COLO829 (cell line): ENCODE measurements at places on chromosomes 5 and 9.

DNA sequence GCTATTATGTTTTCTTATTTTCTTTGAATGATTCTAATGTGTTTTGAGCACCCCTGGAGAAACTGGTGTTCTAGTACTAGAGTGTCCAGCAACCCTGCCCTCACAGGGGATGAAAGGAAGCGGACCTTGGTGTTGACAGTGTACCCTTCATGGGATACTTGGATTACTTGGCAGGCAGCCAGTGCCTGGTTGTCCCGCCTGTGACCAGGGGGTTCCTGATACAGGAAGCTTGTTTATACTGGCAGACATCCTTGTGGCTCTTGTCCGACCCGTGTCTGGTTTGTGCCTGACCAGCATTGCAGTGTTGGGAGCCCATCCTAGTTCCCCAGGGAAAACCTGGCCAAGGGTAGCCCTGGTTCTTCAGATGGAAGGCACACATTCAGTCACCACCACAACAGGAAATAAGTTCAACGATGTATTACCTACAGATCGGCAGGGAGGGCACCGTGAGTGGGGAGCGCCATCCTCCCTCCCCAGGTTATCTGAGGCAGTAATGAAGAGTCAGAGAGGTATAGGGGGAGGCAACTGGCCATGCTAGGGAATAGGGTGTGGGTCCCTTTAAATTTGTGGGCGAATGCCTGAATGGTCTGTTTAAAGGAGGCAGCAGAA, 47.3 kb downstream of the CACNA1B start:
- DNase-seq: no peak

- DNase-seq: no peak
Observed at GRCh38 chr9:113603048-113603375, 139.5 kb downstream of the RGS3 start.

DNA sequence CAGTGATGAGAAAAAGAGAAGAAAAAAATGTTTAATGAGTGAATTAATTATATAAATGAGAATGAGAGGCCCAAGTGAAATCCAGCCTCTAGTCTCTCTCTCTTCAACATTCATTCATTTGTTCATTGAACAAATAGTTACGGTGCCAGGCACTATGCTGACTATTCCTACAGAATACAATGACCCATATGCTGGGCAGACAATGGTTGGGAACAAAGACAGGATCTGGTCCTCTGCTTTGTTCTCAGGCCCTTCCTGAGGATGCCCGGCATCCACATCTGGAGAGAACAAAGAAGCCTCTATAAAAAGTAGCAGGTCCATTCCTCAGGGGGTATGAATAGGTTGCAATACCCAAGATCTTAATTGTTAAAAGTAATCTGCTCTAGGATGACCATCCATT, 6.9 kb downstream of the ADAM19 start:
- no peak for DNase-seq

DNA sequence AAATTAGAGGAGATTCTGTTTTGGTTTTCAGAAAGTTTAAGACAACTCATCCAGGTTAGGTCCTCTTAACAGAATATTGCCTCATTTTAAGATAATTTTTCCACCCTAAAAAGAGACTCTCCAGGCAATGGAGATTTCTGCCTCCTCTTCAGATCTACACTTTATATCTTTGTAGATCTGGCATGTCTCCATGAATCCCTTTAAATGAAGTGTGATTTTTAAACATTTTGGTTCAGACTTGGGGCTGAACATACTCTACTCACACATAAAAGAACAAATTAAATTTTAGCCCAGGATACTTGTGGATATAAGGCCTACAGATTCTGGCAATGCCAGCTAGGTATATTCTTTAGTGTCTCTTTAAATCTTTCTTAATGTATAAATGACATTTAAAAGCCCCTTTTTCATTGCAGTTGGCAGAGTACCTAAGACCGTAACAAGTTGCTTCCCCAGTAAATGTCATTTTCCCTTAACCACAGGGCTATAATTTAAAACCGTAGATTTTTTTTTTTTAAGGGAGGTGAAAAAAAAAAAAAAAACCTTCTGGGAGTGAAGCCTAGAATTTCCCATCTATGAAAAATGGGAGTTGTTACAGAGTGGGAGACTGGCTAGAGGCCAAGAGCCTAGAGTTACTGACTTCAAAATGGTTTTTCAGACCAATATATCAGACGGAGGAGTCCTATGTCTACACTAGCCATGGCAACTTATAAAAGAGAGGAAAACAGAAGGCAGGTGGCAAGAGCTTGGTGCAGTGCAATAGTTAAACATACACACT, 207.8 kb upstream of the TARS1 start:
- DNase-seq: no peak

DNA sequence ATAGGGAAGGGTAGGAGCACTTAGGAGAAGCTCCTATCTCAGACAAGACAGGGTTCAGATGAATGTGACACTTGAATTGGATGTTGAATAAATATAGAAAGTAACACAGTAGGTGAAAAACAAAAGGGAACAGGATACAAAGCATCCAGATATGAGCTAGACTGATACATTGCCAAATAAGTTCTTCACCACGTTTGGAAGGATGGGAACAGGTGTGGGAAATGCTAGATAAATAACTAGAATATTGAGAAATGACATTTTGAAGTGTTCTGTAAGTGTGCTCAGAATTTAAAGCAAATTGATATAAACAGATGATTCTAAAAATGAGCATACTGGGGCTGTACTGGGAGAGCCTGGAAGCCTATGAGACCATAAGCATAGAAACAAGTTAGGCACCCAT, 340.1 kb upstream of the PRR16 start:
- DNase-seq: no peak

DNA sequence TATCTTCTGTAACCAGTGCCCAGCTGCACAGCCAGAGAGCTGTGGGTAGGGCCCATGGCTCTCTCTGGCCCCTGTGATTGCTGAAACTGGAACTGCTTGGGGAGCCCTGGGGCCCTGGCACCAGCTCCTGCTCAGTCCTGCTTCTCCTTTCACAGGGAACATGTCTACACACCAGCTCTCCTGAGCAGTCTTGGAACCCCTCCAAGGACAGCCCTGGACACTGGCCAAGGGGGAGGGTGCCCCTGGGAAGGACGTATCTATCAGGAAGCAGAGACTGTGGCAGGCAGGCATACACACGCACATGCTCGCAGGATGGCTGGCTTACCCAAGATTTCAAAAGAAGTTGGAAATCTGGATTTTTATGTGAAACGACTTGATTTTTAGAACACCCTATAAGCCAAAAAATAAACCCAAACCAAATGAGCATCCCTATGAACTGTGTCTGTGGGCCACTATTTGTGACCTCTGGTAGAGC, 8.8 kb upstream of the TRAF1 start:
- peak; percentile 93 for DNase-seq

DNA sequence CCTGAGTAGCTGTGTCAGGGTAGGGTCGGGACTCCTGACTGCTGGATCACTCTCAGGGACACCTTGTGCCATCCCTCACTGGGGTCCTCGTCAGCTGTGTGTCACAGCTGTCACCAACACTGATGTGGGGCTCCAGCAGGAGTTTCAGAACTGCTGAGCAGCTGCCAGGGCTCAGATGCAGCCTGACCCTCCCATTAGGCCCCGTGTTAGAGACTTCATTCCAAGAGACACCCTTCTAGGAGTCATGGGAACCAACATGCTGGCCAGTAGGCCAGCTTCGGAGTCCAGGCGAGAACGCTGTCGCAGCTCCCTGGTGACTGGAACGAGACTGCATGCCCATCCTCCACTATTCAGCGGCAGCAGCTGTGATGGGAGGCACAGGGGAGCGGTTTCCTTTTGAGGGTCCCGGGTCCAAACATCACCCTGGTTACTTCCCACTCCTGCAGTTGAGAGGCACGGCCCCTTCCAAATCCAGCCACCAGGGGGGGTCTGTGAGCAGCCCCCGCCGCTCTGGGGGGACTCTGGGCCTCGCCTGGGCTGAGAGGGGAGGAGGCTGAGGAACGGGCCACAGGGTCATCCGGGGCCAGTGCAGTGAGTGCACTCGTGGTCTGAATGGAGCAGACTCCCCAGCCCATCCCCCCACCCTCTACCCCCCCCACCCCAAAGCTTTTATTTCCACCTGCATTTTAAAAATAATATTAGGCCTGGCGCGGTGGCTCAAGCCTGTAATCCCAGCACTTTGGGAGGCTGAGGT, 12.6 kb upstream of the TCF7 start:
- DNase-seq: peak; percentile 13
